ENCODE measurements at places on chromosomes 4 and X.

DNA sequence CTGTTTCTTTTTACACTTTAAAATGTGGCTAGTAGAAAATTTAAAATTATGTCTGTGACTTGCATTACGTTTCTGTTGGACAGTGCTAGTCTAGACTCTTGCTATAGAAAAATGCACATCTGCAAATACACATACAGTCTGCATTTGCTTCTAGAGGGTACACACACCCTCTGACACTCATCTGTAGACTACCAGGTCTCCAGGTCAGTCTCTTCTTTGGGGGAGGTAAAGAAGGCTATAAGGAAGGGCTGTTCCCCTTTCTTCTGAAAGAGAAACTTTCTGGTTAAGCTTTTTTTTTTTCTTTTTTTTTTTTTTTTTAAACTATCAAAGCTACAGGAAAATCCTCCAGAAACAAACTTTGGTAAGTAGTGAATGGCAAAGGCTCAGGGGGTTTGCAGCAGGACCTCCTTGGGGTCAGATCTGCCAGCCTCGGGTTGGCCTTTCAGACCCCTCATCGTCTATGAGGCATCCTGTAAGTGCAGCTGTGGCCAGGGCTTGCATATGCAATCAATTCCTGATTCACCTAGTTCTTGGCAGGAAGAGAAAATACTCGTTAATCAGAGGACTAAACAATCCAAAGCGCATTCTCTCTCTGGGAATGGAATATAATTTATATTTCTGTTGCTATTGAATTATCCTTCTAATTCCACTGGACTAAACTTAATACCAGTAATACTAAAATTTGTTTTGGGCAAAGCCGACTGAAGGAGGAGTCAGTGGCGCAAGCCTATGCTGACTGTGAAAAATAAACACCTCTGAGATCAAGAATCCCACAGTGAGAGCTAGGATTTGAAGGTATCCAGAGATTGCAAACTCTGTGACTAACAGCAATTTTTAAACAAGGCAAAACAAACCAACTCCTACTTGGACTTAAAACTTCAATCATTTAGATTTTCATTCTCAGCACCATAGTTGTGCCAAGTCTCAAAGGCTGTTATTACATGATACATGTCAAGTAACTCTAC lies 109.3 kb upstream of the TBC1D9 start:
- no peak for DNase-seq

GRCh38 chrX:115957862-115958490 lies 212.6 kb upstream of the AGTR2 start:
- no peak for DNase-seq

DNA sequence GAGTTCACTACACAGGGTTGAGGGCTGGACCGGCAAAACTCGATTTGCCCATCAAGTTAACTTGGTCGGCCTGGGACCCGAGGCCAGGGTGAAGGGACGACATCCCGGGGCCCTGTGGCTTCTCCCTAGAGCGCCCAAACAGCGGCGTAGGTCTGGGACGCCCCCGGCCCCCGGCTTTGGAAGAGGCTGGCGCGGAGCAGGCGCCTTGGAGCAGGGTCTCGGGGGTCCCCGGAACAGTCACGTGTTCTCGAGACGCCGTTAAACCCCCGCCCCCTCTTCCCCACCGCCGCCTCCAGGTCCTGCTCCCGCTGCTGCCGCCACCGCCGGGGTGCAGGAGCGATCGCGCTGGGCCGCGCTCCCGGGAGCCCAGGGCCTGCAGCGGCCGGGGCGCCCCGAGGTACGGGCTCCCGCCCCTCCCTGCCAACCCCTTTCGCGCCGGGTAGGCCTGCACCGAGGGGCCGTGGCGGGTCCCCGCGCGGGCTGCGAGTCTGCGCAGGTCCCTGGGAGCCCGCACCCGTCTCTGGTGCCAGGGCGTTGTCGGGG lies at the start of gene NPY5R:
NPY5R (plus strand) TSS at position 289 of the 543 bp plus-strand sequence. CDS start 6,382 bp downstream, outside the sequence.
- no peak for DNase-seq

- no peak for DNase-seq
Measured at GRCh38 chr4:17336524-17336961, 175.3 kb downstream of the QDPR start.

- no peak for DNase-seq
Measured at GRCh38 chrX:119549327-119550016, 15.7 kb downstream of the STEEP1 start.

- DNase-seq = no peak
Measured at GRCh38 chr4:7962609-7963508, 23.2 kb upstream of the AFAP1 start.

DNA sequence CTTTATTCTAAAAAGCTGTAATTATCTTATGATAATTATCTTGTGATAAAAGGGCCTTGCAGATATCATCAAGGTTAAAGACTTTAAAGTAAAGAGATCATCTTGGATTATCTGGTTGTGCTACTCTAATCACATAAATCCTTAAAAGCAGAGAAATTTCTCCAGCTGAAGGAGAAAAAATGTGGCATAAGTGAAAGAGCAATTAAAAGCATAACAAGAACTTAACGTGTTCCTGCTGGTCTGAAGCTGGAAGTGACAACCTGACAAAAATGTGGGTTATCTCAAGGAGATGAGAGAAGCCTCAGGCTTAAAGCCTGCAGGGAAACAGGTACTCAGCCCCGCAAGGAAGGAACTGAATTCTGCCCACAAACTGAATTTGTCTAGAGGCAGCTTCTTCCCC lies 449.1 kb upstream of the NDST4 start:
- no peak for DNase-seq

GRCh38 chr4:174284487-174284886 lies 776 bp downstream of the CEP44 start:
- no peak for DNase-seq

DNA sequence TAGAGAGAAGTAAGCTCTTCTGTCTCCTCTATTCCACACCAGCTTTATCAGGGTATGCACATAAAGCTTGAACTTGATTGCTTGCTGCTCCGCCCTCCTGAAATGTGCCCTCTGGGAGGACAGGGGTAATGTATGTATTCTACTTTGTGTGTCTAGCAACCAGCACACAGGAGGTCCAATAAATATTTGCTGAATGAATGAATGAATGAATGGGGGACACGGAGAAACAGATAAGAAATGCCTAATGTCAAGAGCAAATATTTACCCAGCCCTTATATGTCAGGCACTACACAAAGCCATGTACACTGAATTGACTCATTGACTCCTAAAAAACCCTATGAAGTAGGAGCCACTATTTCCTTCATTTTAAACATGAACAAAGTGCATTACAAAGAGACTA lies 2.3 kb upstream of the MSL3 start:
- no peak for DNase-seq

- no peak for DNase-seq
Measured at GRCh38 chr4:76639288-76639687, 204.3 kb downstream of the SHROOM3 start.

GRCh38 chr4:110107866-110108265 lies 90.5 kb downstream of the ELOVL6 start:
- DNase-seq = no peak

- DNase-seq = no peak
Measured at GRCh38 chr4:8607603-8608481, 15.3 kb downstream of the CPZ start.

DNA sequence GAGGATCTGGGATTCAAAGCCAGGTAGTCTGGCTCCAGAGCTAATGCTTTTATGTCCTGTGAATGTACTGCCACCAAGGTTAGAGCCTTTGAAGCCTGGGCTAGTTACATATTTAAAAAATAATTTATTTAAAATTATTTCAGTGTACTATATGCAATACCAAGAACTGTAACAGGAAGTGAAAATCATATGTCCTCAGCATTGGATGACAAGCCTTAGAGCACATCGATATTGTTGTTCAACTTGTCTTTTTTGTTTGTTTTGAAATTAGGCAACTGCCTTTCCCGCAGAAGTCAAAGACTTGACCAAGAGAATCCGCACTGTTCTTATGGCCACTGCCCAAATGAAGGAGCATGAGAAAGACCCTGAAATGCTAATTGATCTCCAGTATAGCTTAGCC lies 73.1 kb upstream of the IL13RA1 start:
- DNase-seq = no peak

DNA sequence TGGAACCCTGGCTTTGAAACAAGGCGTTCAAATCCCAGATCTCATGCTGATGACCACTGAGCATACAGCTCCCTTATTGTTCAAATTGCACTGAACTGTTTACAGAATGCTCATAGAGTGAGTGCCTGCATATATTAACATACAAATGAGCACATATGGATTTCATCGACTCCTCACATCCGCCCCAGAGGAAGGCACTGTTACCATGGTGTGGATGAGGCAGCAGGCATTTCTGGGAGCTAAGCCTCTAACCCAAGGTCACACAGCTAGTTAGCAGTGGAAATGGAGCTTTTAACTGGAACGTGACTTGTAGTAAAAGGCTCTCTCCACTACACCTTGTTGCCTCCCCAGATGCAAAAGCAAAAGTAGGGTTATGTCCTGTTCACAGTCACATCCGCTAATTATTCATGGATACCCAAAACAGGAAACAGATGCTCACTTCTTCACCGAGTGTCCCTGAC lies 289.7 kb downstream of the STK32B start:
- no peak for DNase-seq

DNA sequence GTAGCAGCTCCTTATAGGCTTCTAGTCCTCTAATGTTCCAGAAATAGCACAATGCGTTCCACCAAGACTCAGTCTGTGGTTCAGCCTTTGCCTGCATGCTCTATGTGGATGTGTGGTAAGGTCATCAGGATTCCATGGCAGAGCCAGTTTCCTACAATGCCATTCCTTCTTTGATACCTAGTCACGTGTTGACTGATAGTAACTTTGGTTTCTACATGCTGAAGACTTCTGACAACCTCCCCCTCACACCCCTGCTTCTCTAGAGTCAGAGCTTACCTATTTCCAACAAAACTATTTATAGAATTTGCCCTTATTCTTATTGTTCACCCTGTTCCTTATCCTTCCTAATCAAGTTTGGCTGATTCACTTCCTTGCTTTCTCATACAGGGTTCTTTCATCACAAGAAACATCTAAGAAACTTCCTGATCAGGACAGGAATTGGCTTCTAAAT lies 81.1 kb downstream of the CT47B1 start:
- no peak for DNase-seq

- no peak for DNase-seq
Measured at GRCh38 chrX:43940816-43941474, 32.2 kb downstream of the NDP start.

DNA sequence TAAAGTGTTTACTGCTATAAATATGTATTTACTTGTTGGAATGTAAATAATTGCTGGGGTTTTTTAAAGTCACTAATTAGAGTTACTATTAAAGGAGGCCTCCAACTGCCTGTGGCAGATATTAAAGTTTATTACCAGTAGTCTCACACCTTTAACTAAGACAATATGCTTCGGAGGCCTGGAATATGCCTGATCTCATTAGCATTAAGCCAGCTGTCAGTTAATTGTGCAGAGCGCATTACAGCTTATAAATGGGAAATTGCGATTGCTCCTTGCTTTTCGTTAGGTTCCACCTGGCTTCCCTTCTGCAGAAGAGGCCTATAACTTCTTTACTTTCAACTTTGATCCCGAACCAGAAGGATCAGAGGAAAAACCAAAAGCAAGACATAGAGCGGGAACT lies 41.3 kb downstream of the CC2D2A start:
- DNase-seq = no peak

- no peak for DNase-seq
Measured at GRCh38 chrX:153537080-153537479, 19.6 kb downstream of the ATP2B3 start.

GRCh38 chrX:47047989-47048388 lies 30.3 kb upstream of the RGN start:
- no peak for DNase-seq

- no peak for DNase-seq
Measured at GRCh38 chr4:90888571-90888970, 761.4 kb downstream of the CCSER1 start.

DNA sequence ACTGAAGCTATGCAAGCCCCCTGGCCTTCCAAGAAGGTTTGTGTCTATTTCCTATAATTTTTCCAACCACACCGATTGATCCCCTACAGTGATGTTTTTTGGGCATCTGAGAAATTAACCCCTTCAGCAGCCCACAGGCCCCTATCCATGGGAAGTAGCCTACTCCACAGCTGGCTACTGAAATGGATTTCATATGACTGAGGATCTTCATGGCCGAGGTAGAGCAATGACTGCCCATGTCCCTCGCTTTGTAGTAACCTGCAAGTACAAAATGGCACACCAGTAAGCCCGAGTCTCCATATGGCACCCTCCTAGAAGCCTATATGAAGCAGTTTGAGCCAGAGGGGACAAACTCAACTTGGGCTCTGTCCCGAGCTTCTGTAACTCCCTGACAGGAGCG lies 36.8 kb downstream of the MAP9 start:
- DNase-seq = no peak

- no peak for DNase-seq
Measured at GRCh38 chr4:143701365-143701764, 890 bp upstream of the FREM3 start.

DNA sequence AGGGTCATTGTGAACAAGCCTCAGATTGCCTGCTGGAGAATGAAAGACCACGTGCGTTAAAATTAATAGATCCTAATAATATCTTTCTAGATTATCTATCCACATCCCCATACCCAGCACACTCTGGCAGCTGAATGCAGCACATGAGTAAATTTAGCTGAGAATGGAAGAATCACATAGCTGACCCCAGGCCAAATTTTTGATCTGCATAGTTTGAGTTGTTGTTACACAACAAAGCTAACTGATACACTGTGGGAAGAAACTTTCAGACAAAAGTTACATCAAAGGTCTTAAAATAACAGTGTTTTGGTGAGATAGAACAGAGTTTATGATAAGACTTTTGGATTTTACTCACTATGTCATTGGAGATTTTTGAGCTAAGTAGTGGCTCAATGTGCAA lies 72.4 kb upstream of the ANXA10 start:
- DNase-seq = no peak

DNA sequence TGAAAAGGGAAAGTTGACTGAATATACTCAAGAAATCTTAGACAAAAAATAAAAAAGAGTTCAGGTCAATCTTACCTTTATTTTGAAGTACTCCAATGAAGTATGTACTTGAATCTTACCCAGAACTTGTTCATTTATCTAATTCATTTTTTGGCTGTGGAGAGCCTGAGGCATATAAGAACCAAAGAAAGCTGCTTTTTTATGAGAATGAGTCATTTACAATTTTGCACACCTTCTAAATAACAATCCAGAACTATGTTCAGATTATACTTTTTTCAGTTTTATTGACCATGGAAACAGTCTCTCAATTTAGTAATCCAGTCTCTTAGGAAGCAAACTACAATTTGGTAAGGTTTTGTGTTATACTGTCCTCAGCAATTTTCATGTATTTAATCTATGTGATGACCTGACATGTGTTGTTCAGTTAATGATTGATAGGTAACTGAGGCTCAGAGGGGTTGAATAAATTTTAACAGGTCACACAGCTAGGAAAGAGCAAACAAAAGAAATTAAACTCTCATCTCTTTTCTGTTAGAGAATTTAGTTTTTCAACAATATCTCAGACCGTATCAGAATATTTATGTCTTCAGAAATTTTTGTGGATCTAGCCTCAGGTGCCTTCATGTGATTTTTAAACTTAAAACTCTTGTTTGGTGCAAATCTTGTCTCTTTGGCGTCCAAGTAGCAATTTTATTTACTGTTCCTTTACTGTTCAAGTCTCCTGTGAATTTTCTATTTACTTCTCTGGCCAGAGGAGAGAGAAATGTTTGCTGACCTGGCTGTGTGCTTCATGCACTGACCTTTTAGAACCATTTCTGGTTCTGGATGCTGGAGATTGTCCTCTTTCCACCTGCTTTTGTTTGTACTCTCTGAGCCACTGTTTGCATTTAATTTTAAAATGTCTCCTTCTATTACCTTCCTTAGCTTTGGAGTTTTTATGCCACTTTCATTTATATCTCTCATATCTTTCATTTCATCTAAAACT lies 1453.4 kb downstream of the STIM2 start:
- DNase-seq = no peak

GRCh38 chr4:3337811-3338210 lies 45.0 kb downstream of the RGS12 start:
- DNase-seq = no peak

GRCh38 chr4:47451657-47452056 lies 11.8 kb downstream of the COMMD8 start:
- DNase-seq = no peak
